ENCODE measurements at places on chromosomes 7 and 10.

DNA sequence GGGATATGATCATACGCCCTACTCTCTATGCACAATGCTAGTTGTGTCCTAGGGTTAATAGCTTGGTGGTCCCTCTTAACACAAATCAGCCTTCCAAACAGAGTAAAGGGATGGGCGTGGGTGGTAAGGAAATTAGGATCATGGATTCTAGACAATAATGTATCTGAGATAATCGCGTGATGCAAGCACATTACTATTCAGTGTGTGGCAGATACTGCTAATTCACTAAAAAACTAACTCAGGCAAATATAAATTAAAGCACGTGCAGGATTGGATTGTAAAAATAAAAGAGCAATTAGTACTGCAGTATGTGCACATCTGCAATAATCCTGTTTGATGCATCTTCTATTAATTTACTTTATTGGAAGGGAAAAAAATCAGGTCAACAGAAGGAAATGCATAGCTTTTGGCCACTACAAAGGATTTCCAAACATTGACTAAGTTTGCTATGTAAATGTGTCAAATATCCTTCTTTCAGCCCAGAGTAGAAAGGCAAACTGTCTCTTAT is 22.0 kb downstream of the TWIST1 start:
- DNase-seq: no peak

DNA sequence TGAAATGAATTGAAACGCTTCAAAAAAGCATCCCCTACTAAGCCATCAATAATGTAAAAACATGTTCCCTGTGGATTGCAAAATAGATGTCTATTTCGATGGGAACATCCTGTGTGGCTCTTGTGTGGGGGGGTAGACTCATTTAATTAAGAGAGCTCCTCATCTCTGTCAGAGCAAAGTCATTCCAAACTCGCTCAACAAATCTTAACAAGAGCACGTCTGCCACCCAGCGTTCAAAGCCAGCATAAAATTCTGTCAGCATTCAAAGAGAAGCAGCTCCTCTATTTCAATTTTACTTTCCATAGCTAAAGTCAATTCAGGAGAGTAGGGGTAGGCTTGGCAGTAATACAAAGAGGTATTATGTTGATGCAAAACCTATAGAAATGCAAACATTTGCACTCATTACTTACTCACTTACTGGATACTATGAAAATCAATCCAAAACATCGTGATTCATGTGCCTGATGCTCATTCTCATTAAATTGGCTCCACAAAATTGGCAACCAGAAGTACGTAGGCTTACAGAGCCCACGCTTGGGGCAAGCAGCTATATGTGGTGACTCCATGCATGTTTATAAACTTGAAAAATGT is 114.9 kb downstream of the IPMK start:
- peak; percentile 20 for DNase-seq

GRCh38 chr10:78764846-78765430 is 303.8 kb upstream of the ZMIZ1 start:
- no peak for DNase-seq

GRCh38 chr7:103636153-103636552 is 190.1 kb upstream of the SLC26A5 start:
- DNase-seq: no peak

- no peak for DNase-seq
Measured at GRCh38 chr7:39248692-39249090, 271.0 kb downstream of the POU6F2 start.

DNA sequence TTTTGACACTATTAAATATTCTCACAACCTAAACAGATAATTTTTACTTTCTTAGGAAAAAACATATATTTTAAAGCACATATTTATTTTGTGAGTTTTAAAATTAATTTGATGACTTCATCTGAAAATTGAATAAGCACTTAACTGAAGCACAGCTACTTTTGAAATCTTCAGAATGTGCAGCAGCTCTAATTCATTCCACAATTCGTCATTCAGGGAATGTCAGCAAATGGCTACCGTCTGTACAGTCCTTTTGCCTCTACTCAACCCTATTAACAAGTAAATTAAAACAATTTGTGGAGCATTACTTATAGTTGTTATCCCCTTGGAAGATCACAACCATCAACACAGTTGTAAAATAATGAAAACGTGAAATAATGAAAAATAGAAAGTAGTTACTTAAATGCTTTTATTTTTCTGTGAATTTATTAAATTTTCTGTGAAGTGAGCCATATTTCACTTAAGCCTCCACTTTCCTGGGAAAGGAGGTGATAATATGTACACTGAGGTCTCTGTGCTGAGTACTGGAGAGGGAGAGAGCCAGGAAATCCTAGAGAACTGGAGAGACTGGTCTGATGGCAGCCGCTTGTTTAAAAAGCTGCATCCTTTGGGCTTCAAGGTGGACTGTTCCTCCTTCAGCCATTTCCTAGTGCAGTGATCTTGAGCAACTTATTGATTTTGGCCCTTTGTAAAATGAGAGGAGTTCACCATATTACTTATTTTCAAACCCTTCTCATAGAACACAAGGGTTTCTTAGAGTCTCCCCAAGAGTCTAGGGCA is 70.6 kb downstream of the REEP3 start:
- DNase-seq: no peak

GRCh38 chr10:29691564-29692072 is 56.8 kb upstream of the SVIL start:
- peak; percentile 58 for DNase-seq

Measured in femur (tissue), 1 donor.